ENCODE measurements at places on chromosomes 12 and 14.

DNA sequence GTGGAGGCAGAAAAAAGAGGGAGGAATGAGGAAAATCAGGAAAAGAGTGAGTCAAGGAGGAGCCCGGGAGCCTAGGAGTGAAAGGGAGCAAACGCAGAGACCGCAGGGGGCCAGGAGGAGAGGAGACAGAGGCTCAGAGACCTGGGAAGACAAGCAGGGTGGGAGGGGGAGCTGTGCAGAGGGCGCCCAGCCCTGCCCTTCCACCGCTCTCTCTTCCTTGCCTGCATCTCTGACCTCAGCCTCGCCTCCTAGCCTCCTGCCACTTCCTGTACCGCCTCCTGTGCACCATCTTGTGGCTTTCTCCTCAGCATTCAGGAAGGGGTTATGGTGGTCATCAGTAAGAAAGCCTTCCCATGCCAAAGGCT, 1.3 kb downstream of the CLSTN3 start:
- DNase-seq = no peak

DNA sequence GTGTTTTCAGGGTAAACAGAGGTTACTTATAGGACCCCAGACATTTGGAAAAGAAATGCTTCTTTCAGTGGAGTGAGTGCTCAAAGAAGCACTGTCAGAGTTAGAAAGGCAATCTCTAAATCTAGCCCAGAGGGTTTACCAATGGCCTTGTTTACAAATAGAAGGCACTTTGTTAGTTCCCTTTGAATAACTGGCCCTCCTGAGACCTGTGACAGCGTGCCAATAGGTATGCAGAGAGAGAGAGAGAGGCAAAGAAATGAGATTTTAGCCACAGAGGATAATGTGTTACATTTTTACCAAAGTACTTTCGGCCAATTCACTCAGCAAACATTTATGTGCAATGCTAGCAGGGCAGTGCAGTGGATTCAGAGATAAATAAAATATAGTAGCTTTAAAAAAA, 41.9 kb downstream of the TPH2 start:
- no peak for DNase-seq

DNA sequence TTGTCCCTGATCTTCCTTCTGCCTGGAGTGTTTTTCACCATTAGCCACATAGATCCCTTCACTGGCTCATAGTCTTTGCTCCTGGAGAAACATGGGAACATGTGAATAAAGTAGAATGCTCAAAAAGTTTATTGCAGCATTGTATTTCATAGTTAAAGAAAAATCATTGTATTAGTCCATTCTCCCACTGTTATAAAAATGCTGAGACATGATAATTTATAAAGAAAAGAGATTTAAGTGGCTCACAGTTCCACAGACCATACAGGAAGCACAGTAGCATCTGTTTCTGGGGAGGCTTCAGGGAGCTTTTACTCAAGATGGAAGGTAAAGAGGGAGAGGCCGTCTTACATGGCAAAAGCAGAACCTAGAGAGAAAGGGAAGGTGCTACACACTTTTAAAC, 238.3 kb upstream of the OR4E1 start:
- no peak for DNase-seq

DNA sequence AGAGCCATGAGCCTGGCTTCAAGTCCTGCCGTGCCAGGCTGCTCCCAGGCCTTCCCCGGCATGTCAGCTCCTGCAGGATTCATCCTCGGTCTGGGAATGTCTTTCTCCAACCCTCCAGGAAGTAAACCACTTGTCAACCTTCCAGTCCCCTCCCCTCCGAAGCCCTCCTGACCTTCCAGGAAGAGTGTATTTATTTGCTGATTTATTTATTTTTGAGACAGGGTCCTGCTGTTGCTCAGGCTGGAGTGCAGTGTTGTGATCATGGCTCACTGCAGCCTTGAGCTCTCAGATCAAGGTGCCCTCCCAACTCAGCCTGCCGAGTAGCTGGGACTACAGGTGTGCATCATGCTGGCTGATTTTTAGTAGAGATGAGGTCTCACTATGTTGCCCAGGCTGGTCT, 24.7 kb downstream of the VSX2 start:
- no peak for DNase-seq

GRCh38 chr12:15131431-15131830, 89.8 kb downstream of the RERG start:
- no peak for DNase-seq

DNA sequence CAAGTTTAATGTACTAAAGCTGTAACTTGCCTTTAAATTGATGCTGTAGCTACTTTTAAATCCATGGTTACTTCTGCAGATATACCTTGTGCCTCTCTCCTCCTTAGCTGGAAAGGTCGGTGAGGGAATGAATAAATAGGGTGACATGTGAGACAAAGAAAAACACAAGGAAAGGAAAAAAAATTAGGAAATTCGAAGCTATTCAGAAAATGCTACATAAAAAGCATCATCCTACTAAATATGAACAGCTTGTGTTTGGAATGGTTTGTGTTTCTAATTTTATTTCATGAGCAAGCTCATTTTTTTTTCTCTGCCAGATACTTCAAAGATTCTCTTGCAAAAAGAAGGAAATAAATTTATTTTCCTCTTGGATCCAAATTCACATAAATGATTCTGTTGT, 186.3 kb upstream of the NUDT4 start:
- no peak for DNase-seq

- no peak for DNase-seq
These were observed 62.2 kb downstream of the GNG2 start for GRCh38 chr14:51922624-51923023.

DNA sequence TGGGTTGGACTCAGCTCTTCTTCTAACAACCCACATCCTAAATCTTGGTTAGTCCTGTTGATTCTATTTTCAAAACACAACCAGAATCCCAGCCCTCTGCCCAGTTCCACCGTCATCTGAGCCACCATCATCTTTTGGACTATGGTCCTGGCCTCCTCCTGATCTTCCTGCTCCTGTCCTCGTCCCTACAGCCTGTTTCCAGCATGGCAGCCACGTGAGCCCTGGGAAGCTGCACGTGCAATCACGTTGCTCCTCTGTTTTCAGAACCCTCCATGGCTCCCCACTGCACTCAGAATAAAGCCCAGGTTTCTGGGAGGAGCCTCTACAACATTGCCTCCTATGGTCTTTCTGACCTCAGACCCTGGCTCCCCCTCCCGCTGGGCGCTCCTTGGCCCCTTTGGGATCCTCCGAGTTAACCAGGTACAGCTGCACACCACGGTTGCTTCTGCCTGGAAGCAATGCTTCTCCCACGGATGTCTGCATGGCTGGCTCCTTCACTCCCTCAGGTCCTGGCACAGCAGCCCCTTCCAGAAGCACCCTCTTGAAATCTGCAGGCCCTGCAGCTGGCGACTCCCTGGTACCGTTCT, 44.5 kb downstream of the BEGAIN start:
- no peak for DNase-seq

DNA sequence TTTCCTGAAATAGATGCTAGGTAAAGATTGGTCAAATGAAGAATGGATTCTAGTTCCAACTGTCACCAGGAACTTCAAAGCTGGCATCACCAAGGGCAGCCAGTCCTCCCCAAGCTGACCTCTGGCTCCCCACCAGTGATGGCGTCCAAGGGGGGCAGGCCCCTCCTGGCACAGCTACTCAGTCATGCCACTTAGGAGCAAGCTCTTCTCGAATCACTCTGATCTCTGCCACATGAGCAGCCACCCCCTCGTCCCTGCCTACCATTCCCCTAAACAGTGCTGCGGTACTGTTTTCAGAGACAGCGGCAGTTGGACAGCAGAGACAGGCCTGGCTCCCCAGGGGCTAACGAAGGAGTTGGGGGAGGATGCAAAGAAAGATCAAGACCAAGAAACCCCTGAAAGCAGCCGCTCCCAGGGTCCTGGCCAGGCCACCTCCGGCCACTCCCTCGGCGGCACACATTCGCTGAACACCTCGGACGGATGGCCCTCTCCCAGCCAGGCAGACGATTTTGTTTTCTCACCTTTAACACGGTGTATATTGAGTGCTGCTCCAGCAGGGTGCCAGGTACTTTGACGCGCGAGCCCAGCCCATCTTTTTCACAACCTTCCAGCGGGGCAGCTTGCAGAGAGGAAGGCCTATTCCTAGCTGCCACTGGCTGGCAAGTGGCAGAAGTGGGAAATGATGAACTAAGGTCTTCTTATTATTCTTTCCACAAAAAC, 47.4 kb downstream of the ARL6IP4 start:
- no peak for DNase-seq

GRCh38 chr12:69701826-69702225, 2.7 kb upstream of the BEST3 start:
- no peak for DNase-seq

GRCh38 chr14:22601996-22602395, 3.9 kb downstream of the ABHD4 start:
- no peak for DNase-seq

DNA sequence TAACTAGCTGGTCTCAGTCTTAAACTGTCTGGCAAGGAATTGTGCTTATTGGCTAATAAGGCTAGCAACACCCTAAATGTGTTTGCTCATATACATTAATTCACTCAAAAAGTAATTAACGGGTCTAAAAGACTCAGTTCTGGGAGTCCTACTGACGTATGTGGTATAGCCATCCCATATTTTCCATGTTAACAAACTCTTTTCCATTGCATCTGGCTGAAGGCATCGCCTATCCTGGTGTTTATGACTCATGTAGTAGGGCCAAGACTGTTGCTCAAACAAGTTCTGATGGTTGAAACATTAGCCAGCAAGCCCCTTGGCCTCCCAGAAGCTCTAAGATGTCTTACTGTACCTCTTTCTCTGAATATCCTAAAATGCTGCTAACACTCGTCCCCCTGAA, 98.5 kb downstream of the PHLDA1 start:
- no peak for DNase-seq

GRCh38 chr12:108076556-108076955, 52.5 kb upstream of the WSCD2 start:
- no peak for DNase-seq

GRCh38 chr14:29227631-29228030, 461.0 kb downstream of the FOXG1 start:
- no peak for DNase-seq

DNA sequence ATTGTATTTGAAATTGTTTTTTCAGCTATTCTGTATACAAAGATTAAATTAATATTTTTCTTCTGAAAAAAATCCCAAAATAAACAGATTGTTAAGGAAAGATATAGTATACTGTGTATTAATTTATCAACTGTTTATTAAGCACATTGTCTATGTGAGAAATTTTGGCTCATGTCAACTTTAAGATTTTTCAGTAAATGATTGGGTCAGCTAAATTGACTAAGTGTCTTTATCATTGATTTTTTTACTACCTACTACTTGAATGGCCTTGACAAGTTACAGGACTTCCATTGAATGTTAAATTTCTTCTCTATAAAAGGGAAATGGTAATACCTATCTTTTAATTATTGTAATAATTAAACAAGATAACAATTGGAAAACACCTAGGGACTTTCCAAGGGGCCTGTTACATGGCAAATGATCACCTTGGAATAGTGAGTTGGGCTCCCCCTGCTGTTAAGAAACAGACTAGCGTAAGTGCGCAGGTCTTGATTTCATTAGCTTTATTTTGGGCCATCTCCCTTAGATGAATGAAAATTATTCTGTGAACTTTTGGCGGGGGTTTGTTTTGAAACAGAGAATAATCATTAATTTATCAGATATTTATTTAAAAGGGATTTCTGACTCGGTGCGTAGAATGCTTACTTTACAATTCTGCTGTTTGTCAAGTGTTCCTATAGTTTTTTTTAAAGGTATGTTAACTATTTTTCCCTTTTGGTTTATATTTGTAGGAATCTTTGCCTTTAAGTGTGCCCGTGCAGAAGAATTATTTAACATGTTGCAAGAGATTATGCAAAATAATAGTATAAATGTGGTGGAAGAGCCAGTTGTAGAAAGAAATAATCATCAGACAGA, 14.5 kb upstream of the CCT2 start:
- DNase-seq = peak; percentile 86

GRCh38 chr14:101826351-101826750, 64.8 kb downstream of the PPP2R5C start:
- no peak for DNase-seq

DNA sequence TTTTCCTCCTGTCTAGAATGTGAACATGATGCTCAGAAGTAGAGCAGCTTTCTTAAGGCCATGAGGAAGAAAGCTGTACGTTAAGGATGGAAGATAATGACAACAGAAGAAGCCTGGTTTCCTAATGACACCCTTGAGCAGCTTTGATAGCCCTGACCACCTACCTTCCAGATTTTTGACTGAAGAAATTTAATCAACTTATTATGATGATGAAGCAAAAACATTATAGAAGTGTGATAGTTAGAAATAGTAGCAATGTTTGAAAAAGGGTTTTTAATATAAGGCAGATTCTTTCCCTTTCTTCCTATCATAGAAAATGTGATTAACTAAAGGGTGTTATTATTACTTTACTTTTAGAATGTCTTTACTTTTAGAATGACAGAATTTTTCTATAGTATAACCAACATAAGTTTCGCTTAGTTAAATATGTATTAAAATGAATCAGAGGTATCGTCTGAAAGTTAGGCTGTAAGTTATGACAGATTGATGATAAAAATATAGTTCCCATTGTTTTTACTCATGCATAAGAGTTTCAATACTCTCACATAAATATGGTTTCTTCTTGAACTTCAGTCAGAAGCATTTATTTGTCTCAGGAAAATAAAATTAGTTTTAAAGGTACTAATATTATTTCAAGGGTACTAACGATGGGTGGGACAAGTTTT, 50.1 kb upstream of the PPFIA2 start:
- DNase-seq = no peak
